HAP-1 (cell line): ENCODE measurements at places on chromosomes 2 and 18.

DNA sequence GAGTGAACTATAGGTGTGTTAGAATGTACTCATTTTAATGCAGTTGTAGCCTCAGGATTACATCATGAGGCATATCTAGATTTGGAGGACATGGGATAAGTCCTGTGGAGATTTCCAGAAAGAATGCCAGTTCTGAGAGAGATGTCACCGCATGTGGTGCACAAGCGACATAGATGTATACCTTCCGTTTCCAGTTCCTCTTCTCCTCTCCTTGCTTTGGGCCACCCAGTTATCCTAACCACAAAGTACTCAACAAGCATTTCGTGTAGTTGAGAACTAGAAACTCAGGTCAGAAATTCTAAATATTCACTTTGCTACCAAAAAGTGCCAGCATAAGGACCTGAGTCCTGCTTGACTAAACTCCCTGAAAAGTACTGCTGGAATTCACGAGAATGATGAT is 66.5 kb downstream of the KCTD18 start:
- DNase-seq: no peak

- DNase-seq: no peak
Observed at GRCh38 chr2:15058015-15058720, 425.7 kb downstream of the LRATD1 start.

DNA sequence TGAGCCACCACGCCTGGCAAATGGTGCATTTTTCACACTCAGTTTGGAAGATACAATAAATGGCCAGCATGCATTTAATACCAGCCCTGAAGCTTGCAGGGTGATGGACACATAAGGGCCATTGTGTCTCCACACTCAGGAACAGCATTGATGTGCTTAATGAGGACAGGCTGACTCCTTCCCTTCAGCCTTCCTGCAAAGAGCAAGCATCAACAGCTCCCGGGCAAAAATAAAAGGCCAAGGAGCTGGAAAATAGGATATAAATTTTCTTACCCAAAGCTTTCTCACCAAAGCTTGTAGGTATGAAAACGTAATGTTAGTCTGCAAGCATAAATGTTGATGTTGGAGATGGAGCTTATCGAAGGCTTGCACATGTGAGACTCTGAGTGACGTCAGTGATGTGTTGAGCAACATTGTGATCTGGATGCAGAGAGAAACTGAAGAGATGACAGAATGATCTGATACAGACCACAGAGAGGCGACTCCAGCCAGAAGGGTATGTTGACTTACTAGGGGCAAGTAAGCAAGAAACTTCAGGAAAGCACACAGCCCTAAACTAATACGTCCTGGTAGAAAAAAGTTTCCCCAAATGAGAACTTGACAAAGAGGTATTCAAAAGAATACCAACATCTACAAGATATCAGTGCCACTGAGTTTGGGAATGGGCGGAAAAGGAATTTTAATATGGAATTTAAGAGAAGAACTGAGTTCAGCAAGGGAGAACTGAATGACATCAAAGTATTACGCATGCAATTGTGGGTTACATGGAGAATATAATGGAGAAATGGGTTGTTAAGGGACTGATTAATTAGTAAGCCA is 256.5 kb downstream of the TGIF1 start:
- no peak for DNase-seq

DNA sequence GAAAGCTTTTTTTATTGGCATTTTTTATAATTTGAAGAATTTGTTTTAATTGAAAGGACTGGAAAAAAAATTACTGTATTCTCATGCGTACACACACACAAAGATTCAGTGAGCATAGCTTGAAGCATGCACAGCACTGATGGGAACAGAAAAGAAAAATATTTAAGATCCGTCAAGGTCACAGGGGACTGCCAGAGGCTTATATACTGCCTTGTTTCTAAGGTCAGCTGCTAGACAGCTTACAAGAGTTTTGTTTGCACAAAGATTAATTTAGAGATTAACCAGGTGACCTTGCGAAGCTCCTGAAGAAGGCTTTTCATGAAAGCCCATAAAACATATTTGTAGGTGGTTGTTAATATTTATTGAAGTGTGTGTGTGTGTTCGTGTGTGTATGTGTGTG is 396.3 kb downstream of the TRIB2 start:
- DNase-seq: peak; percentile 76

DNA sequence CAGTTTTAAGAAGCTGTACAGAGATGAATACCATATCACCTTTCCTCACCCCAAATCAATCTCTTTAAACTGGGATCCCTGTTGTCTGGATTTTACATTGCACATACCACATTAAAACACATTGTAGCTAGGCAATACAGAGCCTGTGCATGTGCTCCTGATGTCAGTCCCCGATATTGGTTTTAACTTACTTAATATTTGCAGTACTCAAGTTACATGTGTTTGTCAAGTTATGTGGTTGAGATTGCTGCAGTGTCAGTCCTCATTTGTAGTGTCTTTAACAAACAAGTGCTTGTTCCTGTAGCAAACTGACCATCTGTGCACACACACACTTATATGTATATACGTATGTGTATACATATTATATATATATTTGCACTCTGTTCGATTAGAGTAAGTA is 10.4 kb upstream of the UBE2E3 start:
- no peak for DNase-seq

GRCh38 chr18:23958036-23958435 is 56.5 kb upstream of the TTC39C start:
- DNase-seq: no peak

DNA sequence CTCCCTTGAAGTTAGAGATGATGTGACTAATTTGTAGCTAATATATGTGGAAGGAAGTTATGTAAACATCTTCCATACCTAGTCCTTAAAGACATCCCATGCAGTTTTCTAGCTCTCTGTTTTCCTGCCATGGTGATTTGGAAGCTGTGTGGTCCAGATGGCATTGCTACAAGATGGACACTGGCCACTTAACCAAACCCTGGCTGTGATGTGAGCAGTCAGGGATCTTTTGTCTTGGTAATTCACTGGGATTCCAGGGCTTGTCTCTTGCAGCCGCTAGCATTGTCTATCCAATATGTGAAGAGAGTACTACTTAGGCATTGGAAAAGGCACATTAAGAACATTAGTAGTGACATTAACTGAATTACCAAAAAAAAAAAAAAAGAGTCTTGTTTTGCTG is 139.9 kb upstream of the DOCK10 start:
- DNase-seq: no peak

DNA sequence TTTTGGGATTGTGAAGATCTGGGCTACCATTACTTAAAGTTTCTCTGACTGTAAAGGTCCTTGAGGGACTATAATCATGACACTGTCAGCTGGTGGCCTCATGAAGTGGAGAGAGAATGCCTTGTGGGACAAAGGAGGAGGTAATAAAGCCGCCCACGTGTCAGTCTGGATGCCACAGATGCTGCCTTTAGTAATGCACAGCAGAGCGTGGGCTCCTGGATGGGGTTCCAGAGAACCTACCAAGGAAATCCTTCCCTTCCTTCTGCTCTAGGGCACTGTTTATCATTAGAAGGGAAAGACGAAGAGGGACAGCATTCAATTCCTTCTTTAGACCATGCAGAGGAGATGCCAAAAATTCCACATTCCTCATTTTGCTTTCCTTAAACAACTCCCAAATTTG is 63.5 kb downstream of the COL5A2 start:
- peak; percentile 21 for DNase-seq

DNA sequence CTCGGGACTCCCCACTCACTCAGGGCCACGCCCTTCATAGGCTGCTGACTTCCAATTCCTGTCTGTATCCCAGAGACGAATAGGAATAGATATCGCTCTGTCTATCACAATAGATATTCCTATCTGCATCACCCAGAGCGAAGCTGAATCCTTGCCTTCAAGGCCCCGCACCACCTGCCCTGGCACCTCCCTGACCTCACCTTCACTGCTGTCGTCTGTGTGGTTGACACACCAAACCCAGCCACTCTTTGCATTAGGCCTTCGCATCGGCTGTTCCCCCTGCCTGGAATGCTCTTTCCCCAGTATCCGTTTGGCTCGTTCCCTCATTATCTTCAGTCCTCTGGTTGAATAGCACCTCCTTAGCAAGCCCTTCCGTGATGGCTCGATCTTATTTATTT is 43.5 kb downstream of the ATOH8 start:
- DNase-seq: no peak

- DNase-seq: peak; percentile 40
Observed at GRCh38 chr2:33372940-33373553, 103.4 kb upstream of the RASGRP3 start.

- DNase-seq: no peak
Observed at GRCh38 chr18:24263050-24263449, 124.2 kb downstream of the CABYR start.

GRCh38 chr2:74375838-74376237 is 4.3 kb downstream of the DCTN1 start:
- DNase-seq: no peak

DNA sequence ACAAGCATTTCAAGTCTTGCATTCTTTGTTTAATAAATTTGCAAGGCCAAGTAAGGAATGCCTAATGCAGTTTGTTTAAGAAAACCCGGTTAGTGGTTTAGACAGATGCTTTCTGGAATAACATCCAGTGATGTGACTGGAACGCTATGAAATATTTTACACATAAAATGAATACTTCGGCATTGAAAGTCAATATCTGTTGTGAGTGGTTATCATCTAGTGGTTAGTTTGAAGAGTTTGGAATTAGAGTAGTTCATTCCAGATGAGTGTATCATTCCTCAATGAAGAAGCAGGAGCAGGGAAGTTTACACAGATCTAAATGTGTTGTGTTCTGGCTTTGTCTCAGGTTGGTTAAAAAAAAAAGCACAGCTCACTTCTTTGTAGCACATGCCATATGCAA is 608.0 kb upstream of the PIK3C3 start:
- DNase-seq: no peak

GRCh38 chr18:13218368-13218991 is at the start of gene LDLRAD4:
TSS of gene LDLRAD4 (plus strand) at chr18:13218760.
- DNase-seq: no peak

- no peak for DNase-seq
Observed at GRCh38 chr2:159677654-159678053, 34.7 kb upstream of the MARCHF7 start.

GRCh38 chr18:46061387-46061786 is 10.7 kb downstream of the PSTPIP2 start:
- DNase-seq: no peak

GRCh38 chr2:10493075-10493633 is 45.0 kb upstream of the ODC1 start:
- DNase-seq: no peak

DNA sequence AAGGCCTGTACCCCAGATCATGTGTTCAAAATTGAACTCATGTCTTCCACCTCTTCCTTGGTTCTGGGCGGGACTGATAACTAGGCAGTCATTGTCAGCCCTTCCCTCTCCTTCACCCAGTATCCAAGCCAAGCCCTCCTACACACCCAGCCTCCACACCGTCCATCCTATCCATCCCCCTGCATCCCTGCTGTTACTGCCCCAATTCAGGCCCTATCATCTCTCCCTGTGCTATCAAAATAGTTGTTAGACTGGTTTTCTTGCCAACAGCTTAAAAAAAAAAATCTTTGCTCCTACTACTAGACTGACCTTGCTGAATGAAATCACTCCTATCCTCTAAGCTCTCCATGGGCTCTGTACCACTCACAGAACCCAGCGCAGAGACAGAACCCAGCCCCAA is 32.8 kb downstream of the TGFA start:
- no peak for DNase-seq
